Pulmonary artery endothelial cell (primary cell): ENCODE measurements at places on chromosomes 5 and 9. TPM values are rescaled to one million over a fixed set of nuclear protein-coding genes. Genes with fewer than 3 reads are reported as not detected.

The PCAT7 gene
- total RNA-seq, result under 0.01 TPM in 1 of 2 replicates, not detected in the other

The THG1L gene
- total RNA-seq, result 11.1 and 15.4 TPM in 2 replicates

The HDHD3 gene
- total RNA-seq, result 5.7 and 6.1 TPM in 2 replicates

The LRSAM1 gene
- total RNA-seq, result 11.4 and 11.7 TPM in 2 replicates

The RASGRF2 gene
- total RNA-seq, result 6.9 and 9.4 TPM in 2 replicates

The ATP10B gene
- total RNA-seq, result not detected in 2 replicates

GRCh38 chr5:3619579-3619978 lies 23.9 kb downstream of the IRX1 start:
- no peak for DNase-seq

- DNase-seq, result peak; percentile 57
These were observed 77.4 kb upstream of the DMRT1 start for GRCh38 chr9:764105-764524.

- DNase-seq, result no peak
These were observed 506.2 kb downstream of the GABRG2 start for GRCh38 chr5:162573758-162574157.

DNA sequence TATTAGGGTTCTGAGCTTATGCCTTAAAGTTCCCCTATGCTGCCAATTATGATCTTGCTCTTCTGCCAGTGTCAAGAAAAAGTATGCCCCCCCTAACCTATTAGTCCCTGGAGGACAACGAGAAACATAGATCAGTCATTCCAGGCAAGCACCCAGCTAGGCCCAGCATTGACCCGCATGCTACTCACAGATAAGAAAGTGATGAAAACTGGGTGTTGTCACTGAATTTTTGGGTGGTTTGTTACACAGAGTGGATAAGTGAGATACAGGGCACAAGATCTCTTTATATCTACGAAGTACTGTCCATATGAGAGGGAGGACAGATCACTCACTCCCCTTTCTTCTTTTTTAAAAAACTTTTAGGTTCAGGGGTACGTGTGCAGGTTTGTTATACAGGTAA lies 6.4 kb upstream of the TEX48 start:
- DNase-seq, result no peak

DNA sequence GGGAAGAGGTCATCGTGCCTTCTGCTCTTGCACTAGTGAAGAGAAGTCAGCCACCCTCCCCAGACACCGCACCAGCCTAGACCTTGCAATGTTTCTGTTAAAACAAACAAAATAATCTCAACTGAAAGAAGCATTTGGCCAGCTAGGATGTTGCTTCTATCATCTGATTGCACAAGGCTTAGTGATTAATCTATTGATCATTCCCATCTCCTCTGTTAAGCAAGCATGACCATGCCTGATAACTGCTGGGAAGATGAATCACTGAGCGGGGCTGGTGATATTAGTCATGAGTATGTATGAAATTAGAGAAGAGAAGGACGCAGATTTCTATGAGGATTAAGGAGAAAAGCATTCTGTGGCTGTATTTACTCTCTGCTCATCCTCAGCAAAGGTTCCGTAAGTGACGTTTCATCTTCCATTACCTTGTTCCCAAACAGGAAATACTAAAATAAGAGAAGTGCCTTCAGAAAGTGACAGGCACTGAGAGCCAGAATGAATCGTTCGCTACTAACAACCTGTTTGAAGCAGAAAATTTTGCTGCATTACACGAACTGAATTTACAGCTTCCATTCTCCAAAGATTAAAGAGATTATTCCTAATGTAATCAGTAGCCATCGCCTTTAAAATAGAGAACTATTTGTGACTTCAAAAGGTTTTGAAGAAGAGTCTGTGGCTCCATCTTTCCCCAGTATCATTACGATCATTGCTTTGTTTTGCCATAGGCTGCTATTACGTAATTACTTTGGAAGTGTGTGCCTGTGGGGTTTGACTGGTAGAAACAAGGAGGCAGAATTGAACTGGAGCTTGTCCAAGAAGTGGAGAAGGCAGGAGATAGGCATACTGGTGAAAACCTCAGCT lies 219.1 kb downstream of the MED10 start:
- DNase-seq, result no peak

- no peak for DNase-seq
These were observed 755.5 kb upstream of the ADAMTS16 start for GRCh38 chr5:4384649-4385048.

GRCh38 chr9:91117959-91118703 lies 243.6 kb downstream of the AUH start:
- DNase-seq, result no peak

- no peak for DNase-seq
These were observed 549.1 kb downstream of the CSNK1G3 start for GRCh38 chr5:124061068-124061430.

DNA sequence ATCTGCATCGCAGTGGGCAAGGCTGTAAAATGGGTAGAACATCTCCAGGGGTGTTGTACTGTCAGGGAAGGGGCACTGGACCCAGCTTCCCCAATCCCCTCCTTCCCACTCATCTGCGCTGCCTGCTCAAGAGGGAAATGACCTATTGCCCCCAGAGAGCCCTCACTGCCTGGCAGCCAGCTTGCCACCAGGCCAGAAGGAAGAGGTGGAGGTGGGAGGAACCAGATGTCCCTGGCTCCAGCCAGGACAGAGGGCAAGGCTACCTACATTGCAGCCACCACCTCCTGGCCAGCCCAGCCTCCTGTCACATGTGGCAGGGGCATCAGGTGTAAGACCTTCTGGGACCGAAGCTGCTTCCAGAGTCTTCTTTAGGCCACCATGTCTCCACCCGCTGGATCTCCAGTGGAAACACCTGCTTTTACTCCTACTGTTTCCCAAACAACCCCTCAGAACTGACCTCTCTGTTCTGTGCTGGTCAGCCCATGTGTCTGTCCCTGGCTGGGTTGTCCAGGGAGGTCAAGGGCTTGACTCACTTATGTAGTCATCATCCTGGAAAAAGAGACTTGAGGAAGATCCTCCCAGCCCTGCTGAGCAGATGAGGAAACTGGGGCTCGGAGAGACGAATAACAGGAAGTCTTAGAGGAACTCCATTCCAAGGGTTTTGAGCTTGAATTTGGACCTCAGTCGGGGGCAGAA lies 42.3 kb downstream of the JADE2 start:
- DNase-seq, result no peak

GRCh38 chr5:169251333-169252084 lies 49.4 kb downstream of the SLIT3 start:
- DNase-seq, result no peak

DNA sequence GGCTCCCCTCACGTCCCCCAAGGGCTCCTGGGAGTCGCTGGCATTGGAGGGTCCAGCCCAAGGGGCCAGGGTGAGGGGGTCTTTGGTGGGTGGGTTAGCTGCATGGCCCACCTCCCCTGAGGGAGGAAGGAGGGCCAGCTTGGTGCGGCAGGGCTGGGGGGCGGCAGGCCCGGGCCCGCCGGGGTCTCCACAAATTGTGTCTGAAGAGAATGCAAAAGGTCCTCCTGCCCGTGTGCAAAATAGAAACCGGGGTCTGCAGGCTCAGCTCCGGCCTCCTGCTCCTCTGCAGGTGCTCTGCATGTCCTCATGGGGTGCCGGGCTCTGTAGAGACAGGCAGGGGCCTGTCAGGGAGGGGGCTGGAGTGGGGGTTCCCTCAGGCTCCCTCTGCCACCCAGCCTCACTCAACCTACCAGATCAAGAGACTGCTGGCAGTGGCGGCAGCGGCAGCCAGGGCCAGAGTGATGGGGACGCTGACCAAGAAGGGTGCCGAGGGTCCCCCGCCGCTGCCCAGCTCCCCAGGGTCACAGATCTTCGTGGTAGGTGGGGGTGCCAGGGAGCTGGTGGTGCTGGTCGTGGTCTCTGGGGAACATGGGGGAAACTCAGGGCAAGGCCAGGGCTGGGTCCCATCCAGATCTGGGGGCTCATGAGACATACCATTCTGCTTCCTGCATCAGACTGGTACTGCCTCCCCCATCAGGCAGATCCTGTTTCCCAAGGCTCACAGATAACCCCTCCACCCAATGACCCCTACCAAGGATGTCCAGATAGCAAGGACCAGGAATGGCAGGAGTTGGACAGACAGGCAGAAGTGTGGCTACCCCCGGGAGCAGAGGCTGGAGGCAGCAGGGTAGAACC lies 29.2 kb upstream of the ENHO start:
- no peak for DNase-seq

DNA sequence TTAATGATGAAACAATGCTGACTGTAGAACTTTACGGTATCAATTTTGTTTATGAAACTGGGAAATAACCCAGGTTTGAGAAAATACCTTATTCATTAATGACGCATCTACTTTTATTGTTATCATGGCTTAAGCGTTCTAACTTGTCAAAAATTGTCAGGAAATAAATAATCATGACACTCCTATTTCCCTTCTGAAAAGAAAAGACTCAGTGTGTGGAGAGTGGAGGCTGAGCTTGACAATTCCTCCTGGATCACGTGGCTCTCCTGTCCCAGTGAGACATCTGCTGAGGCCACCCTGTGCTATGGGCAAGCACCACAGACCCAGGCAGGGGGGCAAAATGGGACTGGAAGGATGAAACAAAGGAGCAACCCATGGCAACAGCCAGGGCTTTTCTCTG lies 466.4 kb downstream of the ZNF608 start:
- DNase-seq, result no peak

DNA sequence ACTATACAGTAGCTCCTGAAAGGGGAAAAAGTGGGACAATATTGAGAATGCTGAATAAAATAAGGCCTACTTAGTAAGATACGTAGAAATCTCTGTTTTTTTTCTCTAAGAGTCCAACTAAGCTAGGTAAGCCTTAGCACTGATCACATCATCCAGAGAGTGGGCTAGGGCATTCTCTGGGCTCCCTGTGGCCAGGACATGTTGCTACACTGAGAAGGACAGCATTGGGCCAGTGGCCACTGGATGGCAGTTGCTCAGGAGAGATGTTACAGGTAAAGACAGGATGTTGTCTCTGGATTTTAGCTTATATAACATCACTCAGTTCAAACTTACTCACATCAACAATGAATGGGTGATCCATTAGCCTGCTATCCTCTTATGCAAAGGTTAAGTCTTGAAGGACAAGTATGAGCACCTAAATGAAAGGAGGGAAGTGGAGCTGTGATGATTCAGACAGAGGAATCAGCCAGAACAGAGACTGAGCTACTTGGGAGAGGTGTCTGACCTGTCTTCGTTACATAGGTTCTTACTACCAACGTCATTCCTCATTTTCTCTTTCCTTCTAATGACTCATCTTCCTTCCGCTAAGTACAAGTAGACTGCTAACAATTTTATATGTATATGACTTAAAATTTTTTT lies 226.6 kb upstream of the ADCY2 start:
- no peak for DNase-seq

- no peak for DNase-seq
These were observed 236.6 kb downstream of the CDK5RAP2 start for GRCh38 chr9:120343416-120343815.

DNA sequence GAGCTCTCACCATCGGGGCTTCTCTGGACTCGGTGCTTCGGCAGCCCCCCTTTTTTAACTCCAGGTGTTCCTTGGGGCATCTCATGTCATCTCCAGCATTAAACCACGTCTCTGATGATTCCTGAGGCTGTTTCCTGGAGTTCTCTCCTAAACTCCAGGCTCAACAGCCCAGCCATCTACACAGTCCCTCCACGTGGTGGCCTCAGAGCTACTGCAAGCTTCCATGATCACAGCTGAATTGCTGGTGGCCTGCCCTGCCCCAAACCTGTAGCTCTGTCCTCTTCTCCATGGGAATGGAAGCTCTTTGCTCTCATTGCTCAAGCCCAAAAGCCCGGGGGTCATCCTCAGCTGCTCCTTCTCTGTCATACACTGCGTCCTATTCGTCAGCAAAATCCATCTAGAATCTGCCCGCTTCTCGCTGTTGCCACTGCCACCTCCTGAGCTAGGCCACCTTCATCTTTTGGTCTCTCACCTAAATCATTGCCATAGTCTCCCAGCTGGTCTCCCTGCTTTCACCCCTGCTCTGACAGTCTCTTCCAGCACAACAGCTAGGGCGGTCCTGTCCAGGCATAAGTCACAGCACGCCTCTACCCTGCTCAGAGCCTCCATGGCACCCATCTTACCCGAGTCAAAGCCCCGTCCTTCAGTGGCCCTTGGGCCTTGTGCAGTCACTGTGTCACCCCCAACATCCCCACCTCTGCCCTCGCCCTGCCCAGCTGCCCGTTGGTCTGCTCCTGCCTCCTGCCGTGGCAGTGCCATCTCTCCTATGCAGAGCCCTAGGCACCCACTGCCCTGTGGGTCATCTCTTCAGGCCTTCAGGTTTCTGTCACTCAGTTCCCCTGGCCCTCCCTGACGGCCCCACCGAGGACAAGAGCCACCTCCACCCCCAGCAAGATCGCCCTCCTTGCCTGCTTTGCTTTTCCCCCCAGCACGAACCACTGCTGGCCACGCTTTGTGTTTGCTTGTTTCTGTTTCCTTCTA lies 6.4 kb downstream of the B4GALT7 start:
- DNase-seq, result no peak
